ENCODE measurements at places on chromosomes 7 and 10.

DNA sequence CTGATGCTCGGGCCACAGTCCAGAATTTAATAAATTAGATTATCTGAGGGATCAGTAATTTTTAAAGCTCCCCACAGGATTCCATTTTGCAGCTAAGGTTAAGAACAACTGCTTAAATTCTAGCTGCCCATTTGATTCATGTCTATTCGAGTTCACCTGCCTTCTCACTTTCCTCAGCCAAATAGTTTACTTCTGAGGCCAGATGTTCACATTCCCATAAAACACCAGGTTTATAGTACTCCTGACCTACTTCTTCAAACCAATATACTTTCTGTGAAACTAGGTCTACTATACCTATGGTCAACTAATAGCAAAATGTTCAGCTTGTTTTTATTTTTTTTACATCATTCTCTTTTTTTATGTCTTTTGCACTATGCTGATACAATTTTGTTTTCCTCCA, 86.3 kb downstream of the GPR158 start:
- peak; percentile 11 for DNase-seq

DNA sequence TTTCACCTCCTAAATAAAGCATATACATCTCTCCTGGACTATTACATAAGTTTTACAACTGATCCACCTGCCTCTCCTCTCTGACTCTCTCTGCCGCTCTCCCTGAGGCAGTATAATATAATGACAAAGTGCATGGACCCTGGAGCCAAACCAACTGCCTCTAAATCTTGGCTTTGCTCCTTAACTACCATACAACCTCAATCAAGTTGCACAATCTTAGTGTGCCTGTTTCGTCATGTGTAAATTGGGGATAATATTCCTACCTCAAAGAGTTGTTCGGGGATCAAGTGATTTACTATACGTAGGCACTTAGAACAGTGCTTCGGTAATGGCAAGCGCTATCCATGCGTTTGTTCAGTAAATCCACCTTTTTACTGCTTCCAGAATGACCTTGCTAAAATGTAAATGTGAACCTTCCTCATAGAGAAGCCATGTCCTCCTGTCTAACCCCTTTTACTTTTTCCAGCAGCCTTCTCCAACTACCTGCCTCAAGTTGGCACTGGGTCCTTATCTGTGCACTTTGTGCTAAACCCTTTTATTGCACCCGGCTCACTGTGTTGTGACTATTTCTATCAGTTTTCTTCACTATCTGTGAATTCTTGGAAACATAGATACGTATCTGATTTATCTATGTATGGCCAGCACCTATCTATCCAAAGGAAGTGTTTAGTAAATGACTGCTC, 30.6 kb upstream of the DLD start:
- no peak for DNase-seq

GRCh38 chr10:28047061-28047460, 48.2 kb upstream of the ODAD2 start:
- no peak for DNase-seq

- DNase-seq: no peak
These were observed 198.8 kb downstream of the BMPER start for GRCh38 chr7:34104115-34104514.

DNA sequence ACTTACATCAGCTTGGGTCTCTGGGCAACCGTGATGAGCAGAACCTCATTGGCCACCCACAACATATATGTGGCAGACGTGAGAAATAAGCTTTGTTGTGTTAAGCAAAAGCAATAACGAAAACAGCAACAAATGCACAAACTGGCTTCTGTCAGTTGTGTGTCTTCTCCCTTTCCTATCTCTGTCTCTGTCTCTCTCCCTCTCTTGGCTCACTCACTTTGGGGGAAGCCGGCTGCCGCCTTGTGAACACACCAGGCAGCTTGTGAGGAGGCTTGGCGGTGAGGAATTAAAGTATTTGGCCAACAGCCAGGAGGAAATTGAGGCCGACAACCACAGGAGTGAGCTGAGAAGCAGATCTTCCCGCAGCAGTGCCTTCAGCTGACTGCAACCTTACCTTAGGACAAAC, 21.9 kb upstream of the CDCA7L start:
- no peak for DNase-seq

GRCh38 chr10:121098751-121099150, 247.6 kb downstream of the WDR11 start:
- no peak for DNase-seq

- DNase-seq: no peak
These were observed 687.3 kb upstream of the CELF2 start for GRCh38 chr10:10330418-10330817.

DNA sequence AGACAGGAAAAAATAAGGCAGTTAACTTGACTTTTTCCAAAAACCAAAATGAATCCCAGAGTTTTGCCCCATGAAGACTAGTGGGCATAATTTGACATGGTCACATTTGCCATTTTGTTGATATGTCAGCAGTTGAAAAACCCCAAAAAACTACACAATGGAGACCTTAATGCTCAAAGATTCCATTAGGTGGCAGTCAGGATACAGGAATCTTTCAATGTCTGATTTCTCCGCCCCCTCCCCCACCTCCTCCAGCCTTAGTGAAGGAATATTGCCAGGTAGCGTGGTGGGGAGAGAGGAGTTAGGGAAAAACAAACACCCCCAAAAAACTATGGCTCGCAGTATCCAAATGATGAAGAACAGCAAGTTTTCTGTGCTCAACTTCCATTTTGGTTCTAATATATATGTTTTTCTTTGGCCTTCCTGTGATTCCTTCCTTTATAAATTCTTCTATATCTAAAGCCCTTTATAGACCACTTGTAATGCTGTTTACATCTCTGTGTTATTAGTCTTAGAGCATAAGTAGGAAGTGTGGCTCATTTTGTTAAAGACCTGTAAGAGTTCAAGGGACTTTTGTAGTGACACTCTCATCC, 6.7 kb upstream of the SMNDC1 start:
- DNase-seq: peak; percentile 72

DNA sequence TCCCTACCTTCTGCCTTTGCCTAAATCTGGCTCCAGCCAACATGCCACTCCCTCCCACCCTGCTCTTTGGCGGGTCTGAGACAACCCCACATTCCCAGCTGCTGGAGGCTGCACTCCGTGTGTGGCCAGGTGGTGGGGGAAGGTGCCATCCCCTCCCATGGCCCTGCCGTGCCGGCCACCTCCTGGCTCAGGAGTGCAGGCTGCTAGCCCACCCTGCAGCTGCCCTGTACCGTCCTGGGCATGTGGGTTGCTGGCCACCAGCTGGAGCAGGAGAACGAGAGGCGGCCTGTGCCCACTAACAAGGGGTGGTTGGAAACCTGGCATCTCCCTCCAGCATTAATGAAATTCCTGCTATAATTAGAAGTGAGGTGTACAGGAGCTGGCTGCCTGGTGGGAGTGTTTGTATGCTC, 97.6 kb downstream of the ZMIZ1 start:
- no peak for DNase-seq

DNA sequence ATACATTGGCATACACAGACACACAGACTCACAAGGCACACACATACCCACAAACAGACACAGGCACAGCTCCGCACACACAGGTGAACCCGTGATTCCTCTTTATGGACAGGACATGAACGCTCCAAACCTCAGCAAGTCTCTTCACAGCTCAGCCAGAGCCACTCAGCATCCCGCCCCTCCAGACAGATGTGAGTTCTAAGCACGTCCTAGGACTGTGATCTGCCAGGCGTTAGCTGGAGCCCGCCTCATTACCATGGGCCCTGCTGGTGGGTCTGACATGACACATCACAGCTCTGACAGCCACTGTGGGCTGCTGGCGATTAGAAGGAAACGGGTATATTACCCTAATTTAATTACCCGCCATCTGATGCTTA, 176.7 kb upstream of the PPP2R2D start:
- DNase-seq: no peak

DNA sequence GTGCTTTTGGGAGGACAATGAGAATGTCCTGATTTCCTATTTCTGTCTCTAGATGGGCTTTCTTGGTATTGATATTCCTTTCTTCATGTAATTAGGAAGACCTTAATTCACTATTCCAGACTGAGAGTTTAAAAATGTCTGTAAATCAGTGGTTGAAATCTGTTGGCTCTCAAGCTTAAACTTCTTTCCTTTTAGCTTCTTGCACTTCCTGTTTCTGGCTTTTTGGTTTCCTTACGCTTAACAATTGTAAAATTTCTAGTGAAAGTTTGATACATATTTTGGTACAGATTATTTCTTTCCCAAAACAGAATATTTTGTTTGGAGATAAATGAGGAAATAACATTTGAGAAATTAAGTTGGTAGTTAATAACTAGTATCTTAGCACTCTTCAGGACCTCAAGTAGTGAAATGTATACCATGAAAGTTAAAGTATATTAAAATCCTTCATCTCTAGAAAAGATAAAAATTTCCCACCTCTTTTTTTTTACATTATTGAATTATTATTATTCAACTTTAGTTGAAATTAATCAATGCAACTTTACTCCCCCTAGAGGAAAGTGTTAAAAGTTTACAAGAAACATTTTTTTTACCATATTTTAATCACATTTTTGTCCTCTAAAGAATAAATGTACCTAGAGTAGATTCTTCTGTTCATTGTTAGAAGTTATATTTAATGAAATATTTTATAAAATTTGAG, 137.2 kb downstream of the PHTF2 start:
- no peak for DNase-seq

GRCh38 chr10:121754666-121755065, 156.4 kb upstream of the FGFR2 start:
- DNase-seq: no peak

DNA sequence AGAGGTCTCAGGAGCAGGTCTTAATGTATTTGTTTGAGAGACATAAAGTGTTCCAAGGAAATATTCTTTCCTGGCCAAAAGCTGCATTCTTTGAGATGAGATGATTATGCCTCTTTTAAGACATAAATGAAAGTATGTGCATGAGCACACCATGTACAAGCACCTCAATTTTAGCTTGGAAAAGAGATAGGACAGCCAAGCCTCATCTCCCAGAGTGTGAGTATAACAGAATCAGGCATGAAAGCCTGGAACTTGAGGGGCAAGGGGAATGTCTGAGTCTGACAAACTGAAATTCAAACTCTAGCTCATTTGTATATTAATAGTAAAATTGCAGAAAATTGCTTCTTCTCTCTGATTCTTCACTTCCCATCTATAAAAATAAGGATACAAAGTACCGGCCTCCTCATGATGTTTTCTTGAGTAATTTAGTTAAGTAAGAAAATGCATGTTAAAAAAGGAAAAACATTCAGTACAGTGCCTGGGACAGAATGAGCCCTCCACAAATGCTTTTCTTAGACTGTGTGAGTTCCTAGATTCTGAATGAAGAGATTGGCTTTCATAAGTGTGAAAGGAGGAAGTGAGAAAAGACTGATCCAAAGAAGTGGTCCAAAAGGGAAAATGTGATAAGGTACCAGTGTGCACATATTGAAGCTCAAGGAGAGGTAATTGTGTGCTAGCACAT, 1260.9 kb upstream of the SORCS1 start:
- no peak for DNase-seq

GRCh38 chr7:103855671-103856070, 133.8 kb downstream of the RELN start:
- DNase-seq: no peak

DNA sequence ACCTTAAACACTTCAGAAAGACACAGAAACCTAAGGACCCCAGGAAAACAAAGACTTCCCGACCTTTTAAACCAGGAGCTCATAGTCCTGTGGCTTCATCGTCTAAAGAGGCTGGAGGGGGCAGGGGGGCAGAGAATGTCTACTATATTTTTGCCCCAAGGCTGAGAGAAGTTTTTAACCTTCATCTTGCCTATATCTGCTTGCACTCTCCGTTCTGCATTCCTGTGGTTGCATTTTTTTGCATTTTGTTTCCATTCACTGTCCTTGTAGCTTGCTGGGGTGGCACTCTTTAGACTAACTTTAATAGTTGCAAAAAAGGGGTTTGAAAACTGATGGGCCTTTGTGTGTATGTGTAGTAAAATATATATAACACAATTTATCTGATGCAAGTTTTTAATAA, 23.7 kb downstream of the PRKAR2B start:
- DNase-seq: no peak

GRCh38 chr10:113269333-113269732, 283.5 kb upstream of the HABP2 start:
- no peak for DNase-seq

- peak; percentile 24 for DNase-seq
These were observed 43.0 kb downstream of the ZMYND11 start for GRCh38 chr10:178208-178607.

- DNase-seq: no peak
These were observed 401.9 kb downstream of the POM121L12 start for GRCh38 chr7:53437336-53437735.

GRCh38 chr7:6205971-6206660, 66.3 kb downstream of the CYTH3 start:
- DNase-seq: no peak

DNA sequence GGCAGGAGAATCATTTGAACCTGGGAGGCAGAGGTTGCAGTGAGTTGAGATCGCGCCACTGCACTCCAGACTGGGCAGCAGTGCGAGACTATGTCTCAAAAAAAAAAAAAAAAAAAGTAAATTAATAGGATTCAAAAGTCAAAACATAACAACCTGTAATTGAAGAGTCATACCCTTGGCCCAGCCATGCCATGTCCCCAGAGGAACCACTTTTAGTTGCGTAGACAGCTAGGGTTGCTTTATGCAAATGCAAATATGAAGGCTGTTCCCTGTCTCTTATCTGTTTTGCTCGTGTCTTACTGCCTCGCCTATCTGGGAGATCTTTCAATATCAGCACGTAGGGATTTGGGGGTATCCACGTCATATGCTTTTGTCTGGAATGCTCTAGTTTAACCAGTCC, 73.1 kb downstream of the PRKAG2 start:
- DNase-seq: no peak

DNA sequence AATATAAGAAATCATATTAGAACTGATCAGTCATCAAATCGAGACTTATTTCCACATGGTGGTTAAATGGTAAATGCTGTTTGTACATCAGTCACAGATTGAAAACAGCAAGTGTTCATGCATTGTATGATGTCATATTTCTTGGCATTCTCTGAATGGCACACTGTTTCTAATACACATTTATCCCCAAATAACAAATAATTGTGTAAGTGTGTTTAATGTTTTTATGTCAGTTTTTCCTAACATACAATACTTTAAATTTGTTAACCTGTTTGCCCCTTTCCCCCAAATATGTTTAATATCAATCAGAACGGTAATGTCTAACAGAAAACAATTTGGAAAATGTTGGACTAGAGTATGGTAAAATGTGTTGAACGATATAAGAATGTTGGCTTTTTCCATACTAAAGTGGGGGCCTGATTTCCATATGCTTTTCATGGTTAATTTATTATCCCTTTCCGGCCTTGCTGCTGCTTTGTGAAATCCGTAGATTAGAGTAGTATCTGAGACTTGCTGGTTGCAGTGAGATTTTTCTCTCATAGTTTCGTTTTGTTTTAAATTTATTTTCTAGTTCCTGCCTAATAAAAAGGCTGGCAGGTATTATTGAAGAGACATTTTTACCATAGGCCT, 23.7 kb downstream of the RAB18 start:
- no peak for DNase-seq

GRCh38 chr7:139651914-139652313, 125.9 kb downstream of the HIPK2 start:
- no peak for DNase-seq

Data from left kidney (tissue), 8 donors.